ENCODE measurements at places on chromosomes 6 and 20.

- no peak for DNase-seq
Observed at GRCh38 chr6:86934365-86934764, 3.0 kb upstream of the HTR1E start.

DNA sequence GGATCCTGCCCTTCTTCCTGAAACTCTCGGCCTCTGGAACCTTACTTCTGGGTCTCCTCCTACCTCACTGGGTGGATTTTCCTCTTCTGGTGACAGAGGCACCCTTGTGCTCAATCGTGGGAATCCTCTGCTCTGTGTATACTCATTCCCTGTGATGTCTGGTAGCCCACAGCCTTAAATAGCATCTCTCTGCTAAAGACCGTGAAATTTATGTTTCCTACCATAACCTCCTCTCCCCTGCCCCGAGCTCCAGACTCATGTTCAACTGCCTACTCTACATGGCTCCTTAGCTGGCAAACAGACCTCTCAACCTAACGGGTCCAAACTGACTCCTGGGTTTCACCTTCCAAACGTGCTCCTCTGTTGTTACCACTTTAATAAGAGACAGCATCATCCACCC is 9.9 kb downstream of the MMP9 start:
- DNase-seq = no peak

- DNase-seq = no peak
Observed at GRCh38 chr6:28105245-28105639, 19.2 kb upstream of the ZSCAN16 start.

DNA sequence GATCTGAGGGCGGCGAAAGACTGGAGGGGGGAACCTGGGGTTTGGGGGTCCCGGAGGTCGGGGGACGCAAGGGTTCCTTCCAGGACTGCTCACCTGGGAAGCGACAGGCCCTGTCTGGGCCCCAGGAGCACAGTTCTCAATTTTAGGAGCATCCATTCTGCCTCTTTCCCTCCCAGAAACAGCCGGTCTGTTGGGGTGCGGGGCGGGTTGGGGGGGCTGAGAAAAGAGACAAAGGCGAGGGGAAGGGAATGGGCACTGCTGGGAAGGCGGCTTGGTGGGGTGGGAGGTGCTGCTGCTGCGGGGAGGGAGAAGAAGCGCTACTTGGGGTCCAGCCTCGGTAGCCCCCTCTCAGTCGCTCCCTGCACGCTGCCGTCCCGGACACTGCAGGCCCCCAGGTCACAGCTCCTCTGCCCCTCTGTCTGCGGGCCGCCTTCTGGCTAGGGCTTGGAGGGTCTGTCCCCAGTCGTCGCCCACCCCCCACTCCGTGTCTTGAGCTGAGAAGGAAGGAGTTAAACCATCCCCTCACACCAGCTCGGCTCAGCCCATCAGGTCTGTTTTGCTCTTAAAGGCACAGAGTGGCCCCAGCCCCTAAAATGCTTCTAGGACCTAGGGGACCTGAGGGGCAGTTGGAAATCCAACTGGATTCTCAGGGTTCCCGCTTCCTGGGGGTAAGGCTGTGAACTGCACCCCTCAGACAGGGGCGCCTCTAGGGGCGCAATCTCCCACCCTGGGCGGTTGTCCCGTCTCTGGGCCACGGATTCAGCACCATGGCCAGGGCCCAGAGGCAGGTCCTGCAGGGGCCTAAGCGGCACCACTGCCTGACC is 690 bp downstream of the GDAP1L1 start:
- no peak for DNase-seq

DNA sequence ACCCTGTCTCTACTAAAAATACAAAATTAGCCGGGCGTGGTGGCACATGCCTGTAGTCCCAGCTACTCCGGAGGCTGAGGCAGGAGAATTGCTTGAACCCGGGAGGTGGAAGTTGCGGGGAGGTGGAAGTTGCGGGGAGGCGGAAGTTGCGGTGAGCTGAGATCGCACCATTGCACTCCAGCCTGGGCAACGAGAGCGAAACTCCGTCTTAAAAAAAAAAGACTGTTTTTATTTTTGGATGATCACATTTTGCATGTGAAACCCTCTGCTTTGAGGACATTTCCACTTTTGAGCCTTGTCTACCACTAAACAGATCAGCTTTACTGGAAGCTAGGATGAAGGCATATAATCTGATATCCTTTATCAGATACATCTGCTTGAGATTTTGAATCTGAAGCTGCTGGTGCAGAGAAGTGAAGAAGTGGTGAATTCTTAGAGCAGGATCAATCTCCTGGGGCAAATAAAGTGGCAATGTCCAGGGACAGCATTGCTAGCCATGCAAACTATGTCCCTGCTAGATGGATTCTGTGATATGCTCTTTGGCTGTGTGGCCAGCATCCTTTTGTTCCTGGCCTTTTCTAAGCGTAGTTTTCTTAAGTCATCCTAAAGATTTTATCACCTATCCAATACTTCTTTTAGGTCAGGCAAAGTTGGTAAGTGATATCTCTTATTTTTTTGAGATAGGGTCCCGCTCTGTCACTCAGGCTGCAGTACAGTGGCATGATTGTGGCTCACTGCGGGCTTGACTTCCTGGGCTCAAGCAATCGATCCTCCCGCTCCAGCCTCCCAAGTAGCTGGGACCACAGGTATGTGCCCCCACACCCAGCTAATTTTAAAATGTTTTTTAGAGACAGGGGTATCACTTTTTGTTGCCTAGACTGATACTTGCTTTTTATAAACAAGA is 23.3 kb downstream of the RBL1 start:
- no peak for DNase-seq

GRCh38 chr6:159760602-159761057 is 1.2 kb upstream of the ACAT2 start:
- DNase-seq = no peak

DNA sequence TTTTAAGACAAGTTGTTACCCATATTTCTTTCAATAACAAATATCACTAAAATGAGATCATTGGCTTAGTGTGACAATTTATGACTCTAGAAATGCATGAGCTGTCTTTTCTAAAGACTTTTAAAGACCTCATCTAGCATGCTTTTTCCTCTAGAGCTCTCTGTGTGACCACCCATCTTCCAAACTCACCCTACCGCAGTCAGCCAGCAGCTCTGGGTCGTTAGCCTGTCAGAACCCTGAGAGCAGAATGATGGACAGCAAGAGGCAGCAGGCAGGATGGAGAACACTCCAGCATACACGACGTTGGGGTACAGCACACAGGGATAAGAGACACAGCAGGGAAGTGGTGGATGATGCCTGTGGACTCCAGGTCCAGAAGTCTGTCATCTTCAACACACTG is 45.1 kb upstream of the TBX18 start:
- DNase-seq = no peak

DNA sequence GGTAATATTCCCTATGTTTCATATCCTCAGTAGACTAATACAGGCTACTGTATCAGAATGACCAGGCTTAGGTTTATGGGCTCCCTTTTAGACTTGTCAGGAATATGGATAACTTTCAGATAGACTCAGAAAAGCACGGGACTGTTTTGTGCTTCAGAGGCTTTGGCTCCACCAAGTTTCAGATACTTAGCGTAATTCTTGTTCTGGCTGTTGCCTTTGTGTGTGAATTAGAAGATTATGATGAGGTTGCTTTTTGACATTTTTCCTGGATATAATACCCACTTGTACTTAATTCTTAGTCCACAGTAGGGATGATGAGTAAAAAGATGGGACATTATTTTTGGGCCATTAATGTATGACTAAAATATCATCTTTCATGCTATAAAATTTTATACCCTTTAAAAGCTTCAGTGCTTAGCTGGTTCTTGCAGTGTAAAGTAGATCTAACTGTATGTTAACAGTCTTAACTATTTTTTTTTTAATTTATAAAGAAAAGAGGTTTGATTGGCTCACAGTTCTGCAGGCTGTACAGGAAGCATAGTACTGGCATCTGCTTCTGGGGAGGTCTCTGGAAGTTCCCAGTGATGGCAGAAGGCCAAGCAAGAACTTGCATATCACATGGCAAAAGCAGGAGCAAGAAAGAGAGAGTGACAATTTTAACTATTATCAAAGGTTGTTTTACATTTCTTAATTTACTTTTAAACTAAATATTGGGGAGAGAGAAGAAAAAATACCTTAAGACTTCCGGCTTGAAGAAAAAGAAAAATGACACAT is 120.7 kb downstream of the ZFAND3 start:
- no peak for DNase-seq

- no peak for DNase-seq
Observed at GRCh38 chr6:156427345-156427744, 349.8 kb upstream of the ARID1B start.

- no peak for DNase-seq
Observed at GRCh38 chr20:2137552-2138201, 36.0 kb downstream of the STK35 start.

DNA sequence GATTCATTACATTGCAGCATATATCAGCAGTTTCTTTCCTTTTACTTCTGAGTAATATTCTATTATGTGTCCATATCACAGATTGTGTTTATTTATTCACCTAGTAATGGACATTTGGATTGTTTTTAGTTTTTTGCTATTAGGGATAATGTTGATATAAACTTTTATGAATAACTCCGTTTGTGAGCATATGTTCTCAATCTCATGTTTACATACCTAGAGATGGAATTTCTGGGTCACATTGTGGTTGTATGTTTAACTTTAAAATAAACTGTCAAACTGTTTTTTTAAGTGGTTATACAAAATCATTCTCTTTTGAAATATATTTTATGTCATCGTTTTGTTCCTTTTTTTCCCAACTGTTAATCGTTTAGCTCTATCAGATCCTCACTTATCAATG is 311.6 kb downstream of the MMUT start:
- no peak for DNase-seq

DNA sequence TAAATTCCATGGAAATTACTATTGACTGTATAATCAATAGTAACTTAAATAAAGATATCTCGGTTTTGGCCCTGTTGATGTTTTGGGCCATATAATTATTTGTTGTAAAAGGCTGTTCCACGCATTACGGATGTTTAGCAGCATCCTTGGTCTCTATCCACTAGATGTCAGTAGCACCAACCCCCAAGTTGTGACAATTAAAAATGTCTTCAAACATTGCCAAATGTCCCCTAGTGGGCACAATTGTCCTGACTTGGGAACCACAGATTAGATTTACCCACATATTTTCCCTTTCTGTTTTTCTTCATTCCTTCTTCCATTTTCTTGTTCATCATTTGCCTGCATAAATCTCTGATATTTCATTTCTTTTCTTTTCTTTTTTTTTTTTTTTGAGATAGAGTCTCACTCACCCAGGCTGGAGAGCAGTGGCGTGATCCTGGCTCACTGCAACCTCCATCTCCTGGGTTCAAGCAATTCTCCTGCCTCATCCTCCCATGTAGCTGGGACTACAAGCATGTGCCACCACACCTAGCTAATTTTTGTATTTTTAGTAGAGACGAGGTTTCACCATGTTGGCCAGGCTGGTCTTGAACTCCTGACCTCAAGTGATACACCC is 13.6 kb upstream of the WFDC8 start:
- no peak for DNase-seq

DNA sequence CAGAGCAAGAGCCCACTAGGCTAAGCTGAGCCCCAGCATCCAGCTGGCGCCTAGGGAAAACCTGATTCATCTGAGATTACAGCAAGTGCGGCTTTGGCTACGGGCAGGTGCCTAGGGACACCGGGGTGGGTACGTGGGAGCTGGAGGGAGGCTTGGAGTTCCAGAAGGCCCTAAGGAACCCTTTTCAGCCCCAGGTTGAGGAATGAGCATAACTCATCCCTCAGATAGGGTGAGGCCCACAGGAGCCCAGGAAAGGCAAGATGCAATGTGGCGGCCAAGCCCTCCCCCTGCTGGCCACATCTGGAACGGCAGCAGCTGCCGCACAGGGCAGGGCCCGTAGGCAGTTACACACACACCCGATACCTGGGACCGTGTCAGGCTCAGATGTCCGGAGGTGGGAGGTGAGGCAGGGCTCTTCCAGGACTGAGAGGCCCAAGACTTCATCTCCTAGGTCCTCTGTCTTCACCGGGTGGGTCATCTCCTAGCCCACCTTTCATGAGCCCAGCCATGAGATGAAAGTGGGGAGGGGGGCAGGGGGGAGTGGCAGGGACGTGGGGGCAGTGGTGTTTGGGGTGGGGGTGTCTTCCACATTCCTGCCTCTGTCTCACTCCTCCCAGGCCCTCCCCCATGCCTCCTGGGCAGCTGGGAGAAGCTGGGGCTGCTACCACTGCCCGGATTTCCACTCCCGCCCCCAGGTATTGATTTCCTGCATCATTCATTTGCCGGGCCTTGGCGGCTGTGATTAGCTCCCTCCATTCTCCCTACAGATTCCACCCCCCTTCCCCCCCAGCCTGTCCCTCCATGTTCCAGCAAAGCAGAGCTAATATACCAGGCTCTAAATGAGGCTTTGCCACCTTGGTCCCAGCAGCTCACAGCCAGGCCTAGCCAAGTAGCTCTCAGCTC is 5.5 kb downstream of the MDGA1 start:
- peak; percentile 58 for DNase-seq

- no peak for DNase-seq
Observed at GRCh38 chr20:21971436-21971835, 266.0 kb downstream of the PAX1 start.

- no peak for DNase-seq
Observed at GRCh38 chr20:20367575-20368417, at the start of gene INSM1. INSM1 (plus strand) TSS chr20:20368104; CDS start chr20:20368268, 164 bp downstream.

- no peak for DNase-seq
Observed at GRCh38 chr6:110689275-110689935, 125.9 kb downstream of the CDK19 start.

- DNase-seq = no peak
Observed at GRCh38 chr20:25279403-25279802, 31.5 kb downstream of the PYGB start.

GRCh38 chr20:52191916-52192718 is 538 bp upstream of the ZFP64 start:
- peak; percentile 22 for DNase-seq

DNA sequence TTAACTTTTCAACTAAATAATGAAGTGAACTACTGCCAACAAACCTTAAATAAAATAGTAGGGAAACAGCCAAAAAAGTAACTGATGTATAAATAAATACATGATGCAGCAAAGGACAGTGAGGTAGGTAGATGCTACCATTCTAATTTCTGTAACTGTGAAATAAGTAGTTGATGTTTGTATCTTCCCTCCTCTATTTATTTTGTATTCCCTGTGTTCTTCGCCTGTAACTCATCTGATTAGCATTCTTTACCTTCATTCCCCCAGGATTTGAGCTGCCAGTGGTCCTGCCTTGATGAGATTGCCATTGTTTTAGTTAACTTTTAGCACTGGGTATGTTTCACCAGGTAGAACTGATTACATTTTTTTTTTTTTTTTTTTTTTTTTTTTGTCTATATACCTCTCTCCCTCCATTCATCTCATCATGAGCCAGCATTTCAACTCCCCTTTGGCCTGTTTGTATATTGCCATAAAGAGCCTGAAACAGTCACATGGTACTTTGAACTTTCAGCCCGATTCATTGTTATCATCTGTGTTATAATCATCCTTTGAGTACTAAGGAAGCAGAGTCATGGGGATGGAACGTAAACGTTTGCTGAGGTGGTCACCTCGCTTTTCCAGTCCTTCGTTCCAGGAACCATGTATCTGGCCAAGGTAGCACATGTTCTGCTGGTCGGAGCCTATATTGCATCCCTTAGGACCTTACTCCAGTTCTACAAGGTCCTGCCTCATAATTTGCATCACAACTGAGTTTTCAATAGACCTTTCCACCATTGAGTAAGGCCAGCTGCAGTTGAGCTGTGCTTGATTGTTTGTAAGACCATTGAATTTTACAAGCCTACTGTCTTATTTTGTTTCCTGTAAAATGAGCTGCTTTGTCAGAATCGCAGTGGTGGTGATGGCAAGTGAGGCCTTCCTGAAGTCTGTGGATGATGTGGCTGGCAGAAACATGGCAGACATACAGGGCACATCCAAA is 107.6 kb downstream of the JAG1 start:
- DNase-seq = no peak

- DNase-seq = no peak
Observed at GRCh38 chr6:35360349-35361138, 18.2 kb downstream of the PPARD start.

GRCh38 chr6:38755874-38756273 is 40.8 kb downstream of the DNAH8 start:
- DNase-seq = no peak

All from activated CD4-positive, CD25-positive, alpha-beta regulatory T cell (primary cell).